ENCODE measurements at places on chromosomes 5 and 9.

- peak; percentile 42 for DNase-seq
Observed at GRCh38 chr5:172766287-172767108, 4.5 kb downstream of the DUSP1 start.

DNA sequence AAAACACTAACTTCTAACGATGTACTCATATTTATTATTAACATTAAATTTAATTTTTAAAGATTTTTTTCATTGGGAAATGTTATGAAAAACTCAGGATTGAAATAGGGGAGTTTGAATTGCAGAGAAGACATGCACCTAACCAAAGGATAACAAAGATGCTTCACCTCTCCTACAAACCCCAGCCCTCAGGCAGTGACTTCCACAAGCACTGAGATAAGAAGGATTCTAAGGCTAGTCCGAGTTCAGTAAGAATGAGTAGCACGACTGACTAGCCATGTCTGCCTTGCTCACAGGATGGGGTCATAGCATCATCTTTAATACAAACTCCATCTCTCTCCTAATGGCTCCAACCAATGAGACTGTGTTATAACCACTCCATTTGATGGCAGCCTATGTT lies 7.1 kb upstream of the OR5C1 start:
- no peak for DNase-seq

- no peak for DNase-seq
Observed at GRCh38 chr9:69455311-69455710, 130.3 kb downstream of the ENTREP1 start.

- DNase-seq = no peak
Observed at GRCh38 chr9:72349911-72350310, 15.1 kb downstream of the ZFAND5 start.

- DNase-seq = no peak
Observed at GRCh38 chr5:60437308-60437707, 262.7 kb downstream of the DEPDC1B start.

- DNase-seq = peak; percentile 14
Observed at GRCh38 chr9:69919461-69920061, 98.9 kb downstream of the CFAP95 start.

DNA sequence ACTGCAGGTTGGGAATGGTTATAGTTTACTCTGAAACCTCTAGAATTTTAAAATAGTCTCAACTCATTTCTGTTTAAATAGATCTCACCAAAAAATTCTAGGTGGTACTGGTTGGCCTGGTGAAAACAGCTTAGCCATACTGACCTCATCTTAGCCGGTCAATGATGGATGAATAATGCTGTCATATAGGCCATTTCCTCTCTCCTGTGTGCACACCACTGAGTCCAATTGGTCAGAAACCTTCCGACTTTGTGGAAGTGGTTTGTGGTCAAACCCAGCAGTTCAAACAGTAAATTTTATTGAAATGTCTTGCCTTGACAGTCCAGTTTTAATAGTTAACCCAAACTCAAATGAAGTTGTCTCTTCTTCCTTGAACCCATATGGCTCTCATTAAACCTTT lies 98.6 kb downstream of the GIN1 start:
- no peak for DNase-seq

DNA sequence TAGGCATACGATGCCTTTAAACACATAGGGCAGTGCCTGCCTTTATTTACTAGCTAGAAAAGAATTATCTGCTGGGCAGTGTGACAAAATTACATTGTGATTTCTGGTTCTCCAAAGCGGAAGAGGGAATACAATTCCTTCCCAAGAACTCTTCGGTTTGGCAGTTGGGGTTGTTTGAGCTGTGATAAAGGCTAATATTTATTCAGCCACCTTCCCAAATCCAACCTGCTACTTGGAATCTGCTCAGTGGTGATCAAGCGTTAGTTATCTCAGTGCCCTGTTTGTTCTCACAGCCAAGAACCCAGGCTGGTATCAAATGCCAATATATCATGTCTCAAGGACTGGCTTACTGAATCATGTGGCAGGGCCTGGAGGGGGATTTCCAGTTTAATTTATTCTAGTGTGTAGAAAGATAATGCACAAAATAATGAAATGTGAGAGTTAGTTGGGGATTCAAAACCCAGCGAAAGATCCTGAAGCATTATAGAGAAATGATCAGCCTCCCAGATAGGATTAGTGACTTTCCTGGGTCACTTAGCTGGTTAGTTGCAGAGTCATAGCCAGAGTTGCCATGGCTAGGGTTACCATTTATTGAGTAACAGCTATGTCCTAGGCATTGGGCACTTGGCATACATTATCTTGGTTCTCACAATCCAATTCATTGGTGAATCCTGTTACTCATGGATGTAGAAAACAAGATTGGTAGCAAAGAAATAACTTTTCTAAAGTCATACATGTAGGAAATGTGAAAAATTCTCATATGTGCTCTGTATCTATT lies 457.0 kb upstream of the KLF4 start:
- no peak for DNase-seq

DNA sequence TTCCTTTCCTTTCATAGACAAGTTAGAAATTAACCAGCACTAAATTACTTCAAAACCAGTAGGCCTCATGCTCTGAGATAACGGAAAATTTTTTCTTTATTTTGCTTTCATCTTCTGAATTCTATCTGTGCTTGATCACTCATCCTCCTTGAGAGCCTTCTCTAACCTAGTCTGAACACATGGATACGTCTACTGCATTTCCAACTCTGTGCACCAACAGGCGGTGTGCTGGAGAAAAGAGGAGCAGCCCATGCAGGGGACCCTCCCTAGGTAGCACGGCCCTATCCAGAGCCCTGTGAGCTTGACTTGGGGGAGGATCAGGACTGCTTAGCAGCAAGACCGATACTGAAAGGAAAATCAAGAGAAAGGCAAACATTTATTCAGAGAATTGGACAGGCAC lies 149.8 kb downstream of the AUH start:
- no peak for DNase-seq

DNA sequence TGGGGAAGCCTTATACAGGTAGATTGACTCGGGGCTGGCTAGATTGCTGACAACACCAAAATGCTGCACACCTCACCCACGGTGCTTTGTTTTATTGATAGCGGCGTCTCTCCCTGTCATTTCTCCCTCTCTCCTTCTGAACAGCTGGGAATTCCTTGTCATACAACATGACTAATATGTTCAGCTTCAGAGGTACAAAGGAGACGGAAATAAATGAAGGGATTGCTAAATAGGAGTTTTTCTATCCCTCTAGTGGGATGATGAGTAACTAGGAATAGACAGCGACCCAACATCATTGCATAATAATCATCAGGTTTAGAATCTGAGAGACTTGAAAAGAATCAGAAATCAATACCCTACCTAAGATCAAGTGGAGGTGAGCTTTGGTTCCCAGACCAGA lies 337.7 kb upstream of the PANK3 start:
- DNase-seq = no peak

GRCh38 chr5:137669811-137670210 lies 66.1 kb downstream of the KLHL3 start:
- no peak for DNase-seq

DNA sequence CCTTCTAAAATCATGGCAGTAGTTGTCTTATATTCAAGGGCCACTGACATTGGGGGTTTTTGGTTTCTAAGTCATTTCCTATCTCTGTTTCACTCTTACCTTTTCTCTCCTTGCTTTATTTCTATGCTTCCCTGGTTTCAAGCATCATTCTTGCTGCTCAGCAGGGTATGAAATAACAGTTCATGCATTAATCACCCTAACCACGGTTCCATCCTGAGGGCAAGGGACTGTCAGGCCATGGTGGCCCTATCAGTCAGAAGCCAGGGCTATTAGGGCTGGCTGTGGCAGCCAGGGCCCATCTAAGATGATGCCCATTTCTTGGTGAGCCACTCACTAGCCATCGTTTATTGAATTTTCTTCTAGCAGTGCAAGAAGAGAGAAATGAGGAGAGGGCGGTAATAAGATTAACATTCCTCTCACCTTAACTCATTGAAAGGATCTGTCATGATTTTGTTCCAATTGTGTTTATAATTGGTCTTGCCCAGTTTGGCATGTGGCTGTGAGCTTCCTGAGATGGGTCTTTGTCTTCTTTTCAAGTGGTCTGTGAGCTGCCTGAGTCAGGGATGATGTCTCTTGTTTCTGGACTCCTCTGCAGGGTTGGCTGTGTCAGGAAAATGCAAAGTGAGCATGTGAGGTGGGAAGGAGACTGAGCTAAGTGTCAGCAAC lies 45.2 kb downstream of the CYSTM1 start:
- DNase-seq = no peak

- DNase-seq = no peak
Observed at GRCh38 chr5:142857405-142857804, 87.2 kb downstream of the ARHGAP26 start.

GRCh38 chr5:98777295-98777694 lies 3.8 kb downstream of the RGMB start:
- no peak for DNase-seq
